Stimulated activated CD8-positive, alpha-beta memory T cell treated with anti-CD3 and anti-CD28 coated beads, Interleukin-12 subunit alpha, Interleukin-12 subunit beta, amount 100 ng/mL, for 4 hours (primary cell): ENCODE measurements at places on chromosomes 12 and 14.

- no peak for DNase-seq
Measured at GRCh38 chr12:27332407-27332713, 276 bp upstream of the BMAL2 start.

GRCh38 chr14:38342803-38343202 is 86.9 kb upstream of the CLEC14A start:
- no peak for DNase-seq

GRCh38 chr12:109460538-109460937 is 16.6 kb downstream of the KCTD10 start:
- DNase-seq = no peak

DNA sequence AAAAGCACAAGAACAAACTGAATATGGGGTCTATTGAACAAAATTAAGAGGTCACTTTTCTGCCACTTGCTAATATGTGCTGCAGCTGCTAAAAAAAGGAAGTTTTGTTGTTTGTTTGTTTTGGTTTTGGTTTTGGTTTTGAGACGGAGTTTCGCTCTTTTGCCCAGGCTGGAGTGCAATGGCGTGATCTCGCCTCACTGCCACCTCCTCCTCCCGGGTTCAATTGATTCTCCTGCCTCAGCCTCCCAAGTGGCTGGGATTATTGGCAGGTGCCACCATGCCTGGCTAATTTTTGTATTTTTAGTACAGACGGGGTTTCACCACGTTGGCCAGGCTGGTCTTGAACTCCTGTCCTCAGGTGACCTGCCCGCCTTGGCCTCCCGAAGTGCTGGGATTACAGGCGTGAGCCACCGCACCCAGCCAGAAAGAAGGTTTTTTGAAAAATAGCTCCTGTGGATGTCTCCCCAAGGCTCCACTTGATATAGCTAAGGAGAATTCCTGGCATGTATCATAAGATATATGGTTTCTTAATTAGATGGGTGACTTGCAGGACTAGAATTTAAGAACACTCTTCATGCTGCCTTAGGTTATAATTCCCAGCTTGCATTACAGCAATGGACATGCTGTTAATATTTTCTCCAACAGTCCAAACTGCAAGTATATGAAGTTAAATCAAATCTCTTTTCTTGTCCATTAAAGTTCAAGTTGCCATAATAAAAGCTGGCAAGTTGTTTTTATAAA is 237.6 kb upstream of the AMIGO2 start:
- no peak for DNase-seq

- no peak for DNase-seq
Measured at GRCh38 chr12:24244231-24244630, 294.8 kb upstream of the SOX5 start.
